ENCODE measurements at places on chromosomes 5 and 9.

DNA sequence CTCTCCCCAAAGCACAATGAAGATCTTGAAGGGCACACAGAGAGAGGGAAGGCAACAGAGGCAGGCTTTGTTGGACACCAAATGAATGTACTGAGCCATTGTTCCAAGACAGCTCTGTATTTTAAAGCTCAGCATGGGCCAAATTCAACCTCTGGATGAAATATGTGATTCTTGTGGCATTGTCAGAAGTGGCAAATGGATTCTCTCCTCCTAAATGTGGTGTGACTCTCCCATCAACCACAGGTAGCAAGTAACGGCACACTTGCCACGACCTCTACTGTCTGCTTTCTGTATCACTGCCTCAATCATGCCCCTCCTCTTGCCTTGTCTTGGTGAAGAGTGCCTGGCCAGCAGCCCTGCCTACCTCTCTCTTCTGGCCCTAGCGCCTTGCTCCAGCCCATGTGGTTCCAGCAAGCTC, 6.1 kb upstream of the MOB3B start:
- no peak for DNase-seq

GRCh38 chr9:30534896-30535295, 1849.5 kb upstream of the ACO1 start:
- no peak for DNase-seq

DNA sequence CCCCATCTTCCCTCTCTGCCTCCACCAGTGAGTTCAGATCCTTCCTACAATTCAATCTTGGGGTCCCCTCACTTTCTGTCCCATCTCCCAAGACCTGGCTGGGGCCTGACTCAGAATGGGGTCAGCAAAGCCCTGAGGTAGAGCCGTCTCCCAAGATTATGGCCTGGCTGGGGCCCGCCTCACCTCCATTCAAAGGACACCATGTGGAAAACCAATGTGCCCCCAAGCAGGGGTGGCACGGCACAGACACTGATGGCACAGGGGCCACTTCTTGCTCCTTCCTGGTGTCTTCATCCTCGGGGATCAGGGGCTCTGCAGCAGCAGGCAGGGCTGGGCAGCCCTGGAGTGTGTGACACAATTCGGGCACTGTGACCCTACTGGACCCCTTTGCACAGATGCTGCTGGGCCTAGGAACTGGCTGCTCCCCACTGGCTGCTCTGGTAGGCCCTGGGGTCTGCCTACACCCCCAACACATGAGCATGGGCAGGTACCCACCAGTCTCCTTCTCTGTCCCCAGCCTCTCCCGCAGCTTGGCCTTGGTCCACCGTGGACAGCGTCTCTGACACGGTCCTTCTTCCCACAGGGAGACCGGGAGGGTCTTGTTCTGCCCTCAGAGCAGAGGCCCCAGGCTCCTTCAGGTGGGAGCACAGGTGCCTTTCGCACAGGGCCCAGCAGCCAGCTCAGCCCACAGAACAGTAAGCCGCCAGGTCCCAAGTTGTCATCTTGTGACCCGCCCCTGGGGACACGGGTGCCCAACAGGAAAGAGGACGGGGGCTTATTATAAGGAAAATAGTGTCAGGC, 89.5 kb downstream of the ADAMTS2 start:
- DNase-seq = no peak

DNA sequence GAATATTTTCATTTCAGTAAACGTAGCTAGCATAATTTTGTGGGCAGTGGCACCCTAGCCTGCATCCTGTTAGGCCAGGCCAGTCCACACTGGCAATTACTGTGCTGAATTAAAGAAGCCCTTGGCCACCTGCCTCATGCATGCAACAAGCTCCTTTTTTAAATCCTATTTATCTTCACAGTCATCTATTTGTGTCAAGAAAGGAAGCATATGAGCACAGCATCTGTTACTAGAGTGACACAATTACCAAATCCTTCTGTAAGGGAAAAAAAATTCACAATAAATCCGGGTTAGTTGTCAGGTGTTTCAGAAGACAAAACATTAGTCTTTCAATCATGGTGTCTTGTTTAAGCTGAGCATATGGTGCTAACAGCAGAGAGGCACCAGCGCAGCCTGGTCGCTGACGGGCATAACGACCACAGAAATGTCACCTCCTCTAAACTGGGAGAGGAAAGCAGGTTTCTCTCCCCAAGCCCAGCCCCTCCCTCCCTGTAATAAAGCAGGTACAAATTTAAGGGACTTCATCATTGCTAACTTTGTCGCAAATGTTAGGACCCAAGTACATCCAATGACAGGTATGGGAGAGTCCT, 520.6 kb downstream of the CTNND2 start:
- no peak for DNase-seq

DNA sequence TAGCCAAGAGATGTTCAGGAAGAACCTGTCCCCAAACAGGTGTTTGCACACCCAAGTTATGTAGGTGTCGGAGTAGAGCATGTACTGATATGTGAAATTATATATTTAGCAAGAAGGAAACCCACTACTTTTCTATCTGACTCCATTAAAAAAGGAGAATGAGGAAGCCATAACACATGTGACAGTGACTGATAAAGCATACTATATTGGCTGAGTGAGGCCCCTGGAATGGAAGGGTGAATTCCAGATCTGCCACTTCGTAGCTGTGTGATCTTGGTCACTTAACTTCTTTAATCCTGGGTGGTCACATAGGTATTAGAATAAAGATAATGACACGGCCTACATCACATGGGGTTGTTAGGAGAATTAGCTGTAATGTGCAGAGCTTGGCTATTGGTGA, 116.0 kb upstream of the MAN2A1 start:
- DNase-seq = no peak
